ENCODE measurements at places on chromosomes 4 and X.

- no peak for DNase-seq
Measured at GRCh38 chr4:165626316-165626715, 246.7 kb upstream of the TLL1 start.

GRCh38 chr4:183328832-183329231 is 6.6 kb upstream of the CLDN24 start:
- DNase-seq: no peak

DNA sequence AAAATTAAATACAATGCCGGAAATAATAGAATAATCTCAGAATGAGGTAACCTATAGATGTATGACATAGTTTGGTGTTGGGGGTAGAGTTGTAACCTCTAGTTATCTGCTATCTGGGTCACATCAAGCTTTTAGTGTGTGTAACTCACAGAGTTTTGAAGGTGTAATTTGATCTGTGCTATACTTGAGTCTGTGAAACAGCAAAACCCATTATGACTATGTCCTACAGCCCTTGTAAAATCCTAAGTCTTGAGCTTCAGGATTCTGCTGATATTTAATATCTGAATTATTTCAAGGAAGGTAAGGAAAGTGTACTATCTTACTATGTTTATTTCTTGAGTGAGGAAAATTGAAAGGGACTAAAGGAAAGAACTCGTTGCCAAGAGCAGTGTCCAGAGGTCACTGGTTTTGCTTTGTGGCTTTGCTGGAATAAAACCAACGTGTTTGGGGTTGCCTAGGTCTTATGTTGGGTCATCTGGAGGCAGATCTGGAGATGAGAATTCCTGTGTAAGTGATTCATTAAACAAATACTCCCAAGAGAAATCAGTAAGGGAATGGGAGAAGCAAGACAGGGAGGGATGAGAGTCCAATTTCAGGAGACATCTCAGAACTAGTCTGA is 107.8 kb upstream of the CBLL2 start:
- no peak for DNase-seq

GRCh38 chr4:176013476-176014247 is 52.0 kb upstream of the WDR17 start:
- DNase-seq: no peak

GRCh38 chr4:39864391-39864790 is 113.3 kb downstream of the PDS5A start:
- DNase-seq: no peak

- no peak for DNase-seq
Measured at GRCh38 chr4:5821665-5822358, 71.1 kb downstream of the CRMP1 start.

GRCh38 chr4:111174331-111174730 is 551.5 kb upstream of the PITX2 start:
- no peak for DNase-seq

GRCh38 chr4:7460566-7460965 is 25.8 kb upstream of the PSAPL1 start:
- DNase-seq: no peak

GRCh38 chrX:51395810-51396728 is 63.4 kb downstream of the NUDT10 start:
- no peak for DNase-seq

- DNase-seq: no peak
Measured at GRCh38 chr4:808860-809570, 16.9 kb downstream of the CPLX1 start.

GRCh38 chrX:109782994-109783700 is 50.1 kb upstream of the ACSL4 start:
- no peak for DNase-seq

DNA sequence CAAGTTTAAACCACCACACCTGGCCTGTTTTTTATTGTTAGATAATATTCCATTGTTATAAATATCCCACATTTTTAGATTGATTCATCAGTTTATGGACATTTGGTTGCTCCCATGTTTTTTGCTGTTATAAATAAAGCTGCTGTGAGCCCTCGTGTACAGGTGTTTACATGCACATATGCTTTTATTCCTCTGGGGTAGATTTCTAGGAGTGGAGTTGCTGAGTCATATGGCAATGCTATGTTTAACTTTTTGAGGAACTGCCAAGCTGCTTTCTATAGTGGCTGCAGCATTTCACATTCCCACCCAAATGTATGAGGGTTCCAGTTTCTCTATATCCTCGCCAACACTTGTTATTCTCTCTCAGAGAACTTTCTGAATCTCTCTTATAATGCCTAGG is 90.5 kb downstream of the TBL1X start:
- no peak for DNase-seq

DNA sequence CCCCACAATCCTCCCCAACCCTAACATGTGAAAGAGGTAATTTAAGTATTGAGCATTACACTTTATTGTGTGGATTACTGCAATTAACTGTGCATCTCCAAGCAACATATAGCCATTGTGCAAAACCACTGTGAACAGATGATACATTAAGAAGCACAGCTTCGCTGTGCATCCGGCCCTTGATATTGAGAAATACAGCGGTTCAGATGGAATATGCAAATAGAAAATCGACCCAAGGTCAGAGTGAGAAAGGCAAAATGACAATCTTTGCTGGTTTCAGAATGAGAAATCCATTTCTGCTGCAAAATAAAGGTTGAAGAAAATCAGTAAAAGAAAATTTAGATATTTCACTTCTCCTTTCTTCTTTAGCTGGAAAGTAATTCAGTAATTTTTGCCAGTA is 805.9 kb upstream of the GRID2 start:
- no peak for DNase-seq

GRCh38 chr4:132228676-132229075 is 920.4 kb upstream of the PCDH10 start:
- DNase-seq: no peak

DNA sequence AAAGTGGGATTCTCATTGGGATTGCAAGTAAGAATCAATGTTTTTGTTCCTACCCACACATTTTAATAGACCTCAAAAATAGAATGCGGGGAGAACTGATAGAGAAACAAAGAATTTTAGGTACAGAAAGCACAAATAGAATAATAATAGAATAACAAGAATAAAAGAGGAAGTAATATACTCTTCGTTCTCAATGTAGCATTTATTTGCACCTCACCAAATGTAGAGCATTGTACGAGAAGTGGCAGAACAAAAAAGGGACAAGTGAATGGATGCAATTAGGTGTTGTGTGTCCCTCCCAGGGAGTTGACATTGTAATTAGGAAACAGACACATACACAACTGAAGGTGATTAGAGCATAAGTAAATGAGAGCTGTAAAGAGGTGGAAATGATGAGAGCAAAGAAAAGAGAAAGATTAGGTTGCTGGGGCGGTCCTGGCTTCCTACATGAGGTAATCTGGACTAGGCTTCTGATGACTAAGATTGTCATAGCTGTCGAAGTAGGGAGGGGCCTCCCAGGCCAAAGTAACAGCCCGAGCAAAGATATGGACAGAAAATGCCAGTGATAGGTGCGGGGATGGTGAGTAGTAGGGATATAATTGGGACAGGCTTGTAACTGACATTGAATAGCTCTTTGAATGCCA is 10.4 kb downstream of the RAB9A start:
- peak; percentile 56 for DNase-seq

DNA sequence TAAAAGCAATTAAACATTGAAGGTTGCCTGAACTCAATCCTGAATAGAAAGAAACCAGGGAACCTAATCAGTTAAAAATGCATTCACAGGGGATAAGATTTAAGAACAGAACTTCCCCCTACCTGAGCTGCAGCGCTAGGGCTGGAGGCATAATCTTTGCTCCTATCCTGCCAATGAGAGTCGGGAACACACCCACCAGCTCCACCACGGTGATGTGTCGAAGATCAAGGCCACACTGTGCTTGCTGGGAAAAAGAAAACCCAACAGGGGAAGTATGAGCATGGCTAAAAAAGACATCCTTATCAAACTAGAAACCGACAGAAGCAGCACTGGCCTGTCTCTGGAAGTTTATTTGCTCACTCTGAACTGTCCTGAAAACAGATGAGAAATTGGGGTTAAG is 66.3 kb downstream of the SRPX start:
- DNase-seq: no peak

DNA sequence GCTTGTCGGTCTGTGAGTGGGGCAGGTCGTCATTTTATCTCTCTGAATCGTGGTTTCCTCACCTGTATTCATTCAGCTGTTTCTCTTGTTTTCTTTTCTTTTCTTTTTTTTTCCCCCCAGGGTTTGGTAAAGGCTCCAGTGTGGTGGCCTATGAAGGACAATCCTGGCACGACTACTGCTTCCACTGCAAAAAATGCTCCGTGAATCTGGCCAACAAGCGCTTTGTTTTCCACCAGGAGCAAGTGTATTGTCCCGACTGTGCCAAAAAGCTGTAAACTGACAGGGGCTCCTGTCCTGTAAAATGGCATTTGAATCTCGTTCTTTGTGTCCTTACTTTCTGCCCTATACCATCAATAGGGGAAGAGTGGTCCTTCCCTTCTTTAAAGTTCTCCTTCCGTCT is 41.4 kb downstream of the MAP7D3 start:
- DNase-seq: no peak

DNA sequence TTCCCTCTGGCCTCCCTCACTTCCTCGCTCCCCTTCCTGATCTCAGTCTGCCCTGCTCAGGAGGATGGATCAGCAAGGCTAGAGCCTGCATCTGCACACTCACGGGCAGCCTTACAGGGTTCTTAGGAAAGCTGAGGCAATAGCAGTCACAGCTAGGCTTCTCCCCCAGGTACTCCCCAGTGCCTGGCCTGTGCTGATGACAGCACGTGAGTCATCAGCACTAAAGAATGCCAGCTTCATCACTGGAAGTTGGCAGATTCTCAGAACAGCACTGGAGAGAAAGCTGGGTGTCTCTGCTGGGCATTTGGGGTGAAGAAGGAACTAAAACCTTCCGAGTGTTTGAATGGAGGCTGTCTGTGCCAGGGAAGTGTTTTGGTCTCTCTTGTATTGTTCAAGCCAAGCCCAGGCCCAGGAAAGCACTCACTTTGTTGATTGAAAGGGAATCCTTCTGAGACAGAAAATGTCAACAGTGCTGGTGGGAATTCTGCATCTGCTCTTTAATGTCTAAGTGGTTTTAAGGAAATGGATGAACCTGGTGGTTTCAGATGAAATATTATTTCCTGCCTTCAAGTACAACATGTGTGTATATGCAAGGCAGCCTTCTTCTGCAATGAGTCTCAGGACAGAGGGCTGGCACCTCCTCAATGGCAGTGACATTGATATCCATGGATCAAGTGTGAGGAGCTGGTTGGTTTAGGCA is 73.0 kb upstream of the SCOC start:
- peak; percentile 58 for DNase-seq

GRCh38 chr4:112516471-112517066 is 589 bp upstream of the NEUROG2 start:
- no peak for DNase-seq

- DNase-seq: no peak
Measured at GRCh38 chr4:12293906-12294525, 865.3 kb upstream of the HS3ST1 start.
